ENCODE measurements at places on chromosomes 12 and 14.

GRCh38 chr12:33587354-33587753, 147.7 kb upstream of the SYT10 start:
- DNase-seq = peak; percentile 55

DNA sequence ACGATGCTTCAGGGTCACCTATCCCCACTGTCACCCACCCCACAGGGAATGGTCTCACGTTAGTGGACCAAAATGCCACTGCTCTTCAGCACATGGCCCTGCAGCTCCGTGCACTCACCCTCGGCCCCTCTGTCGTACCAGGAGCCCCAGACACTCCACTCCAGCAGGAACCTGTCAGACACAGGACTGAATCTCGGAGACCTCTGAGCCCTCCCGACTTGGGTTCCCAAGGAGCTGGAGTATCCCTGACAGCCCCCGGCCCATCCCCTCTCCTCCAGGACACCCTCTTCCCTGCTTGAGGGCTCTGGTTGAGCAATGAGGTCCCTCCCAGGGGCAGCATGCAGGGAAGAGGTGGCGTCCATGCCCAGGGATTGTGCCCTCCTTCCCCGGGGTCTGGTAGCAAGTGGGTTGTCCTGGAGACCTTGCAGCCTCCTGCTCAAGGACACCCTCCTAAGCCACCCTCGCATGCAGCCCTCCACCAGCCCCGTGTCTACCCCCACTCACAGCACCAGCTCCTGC, 20.4 kb upstream of the LRTM2 start:
- no peak for DNase-seq

DNA sequence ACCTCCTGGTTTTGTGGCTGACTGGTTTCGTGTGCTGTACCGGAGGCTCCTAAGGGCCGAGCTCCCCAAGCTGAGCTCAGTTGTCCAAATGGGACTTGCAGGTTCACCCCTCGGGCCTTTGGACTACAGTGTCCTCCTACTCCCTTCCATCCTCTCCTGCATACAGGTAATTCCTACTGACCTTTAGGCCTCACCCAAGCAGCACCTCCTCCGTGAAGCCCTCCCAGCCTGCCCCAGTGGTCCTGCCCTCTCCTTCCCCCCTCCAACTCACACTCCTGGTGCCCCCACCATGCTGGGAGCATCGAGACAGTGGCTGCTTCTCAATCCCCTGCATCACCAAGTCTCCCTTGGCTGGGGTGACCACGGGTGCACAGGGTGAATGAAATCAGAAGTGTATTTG, 27.1 kb upstream of the YY1 start:
- DNase-seq = no peak

DNA sequence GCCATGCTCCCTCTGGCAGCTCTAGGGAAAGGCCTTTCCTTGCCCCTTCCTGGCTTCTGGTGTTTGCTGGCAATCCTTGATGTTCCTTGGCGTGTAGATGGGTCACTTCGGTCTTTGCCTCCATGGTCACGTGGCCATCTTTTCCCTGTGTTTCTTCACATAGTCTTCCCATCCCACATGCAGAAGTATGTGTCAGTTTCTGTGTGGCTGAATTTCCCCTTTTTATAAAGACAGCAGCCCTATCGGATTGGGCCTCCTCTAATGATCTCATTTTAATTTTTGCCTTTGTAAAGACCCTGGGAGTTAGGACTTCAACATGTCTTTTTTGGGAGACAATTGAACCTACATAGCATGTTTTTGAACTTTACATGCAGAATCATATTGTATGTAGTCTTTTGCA, 107.2 kb upstream of the FGD4 start:
- DNase-seq = no peak

GRCh38 chr14:101069666-101070362, 166.3 kb upstream of the RTL1 start:
- no peak for DNase-seq
